Diencephalon (tissue), 1 donor: ENCODE measurements at places on chromosomes 2 and 18. TPM values are rescaled to one million over a fixed set of nuclear protein-coding genes. Genes with fewer than 3 reads are reported as not detected.

Gene IL1F10
- not detected for total RNA-seq

Gene NXPH2
- 19.4 TPM for total RNA-seq

Gene FAM237A
- 0.46 TPM for total RNA-seq

Gene EMILIN2
- total RNA-seq = 1.8 TPM

Gene TDRD15
- total RNA-seq = under 0.01 TPM

Gene GAL3ST2
- 0.69 TPM for total RNA-seq

Gene CAPN14
- 0.69 TPM for total RNA-seq

Gene CNGA3
- 6.0 TPM for total RNA-seq

Gene HOXD3
- total RNA-seq = not detected

Gene GALNT13
- 37.8 TPM for total RNA-seq

Gene COL3A1
- 109 TPM for total RNA-seq

Gene SH3BP4
- 20.5 TPM for total RNA-seq

Gene TSPYL6
- 0.23 TPM for total RNA-seq

Gene ANKAR
- total RNA-seq = 42.7 TPM

Gene SLC23A3
- total RNA-seq = 0.23 TPM

Gene TXNDC2
- total RNA-seq = not detected

Gene CDH2
- total RNA-seq = 216 TPM

Gene IL1RL2
- 1.6 TPM for total RNA-seq

Gene GREB1
- 15.0 TPM for total RNA-seq

Gene NAT8
- total RNA-seq = not detected

Gene RAB6C
- total RNA-seq = 2.5 TPM

Gene SP140
- total RNA-seq = 2.1 TPM

Gene SPATA3
- not detected for total RNA-seq

Gene CHST9
- 7.2 TPM for total RNA-seq

Gene DPP4
- 0.46 TPM for total RNA-seq

Gene PCARE
- total RNA-seq = 0.23 TPM

Gene PLEKHH2
- 7.6 TPM for total RNA-seq

Gene SERPINB10
- 0.46 TPM for total RNA-seq

Gene CCDC178
- 2.3 TPM for total RNA-seq

Gene IL36A
- total RNA-seq = not detected

Gene SPR
- total RNA-seq = 2.5 TPM

Gene CRYGC
- total RNA-seq = not detected

Gene TUBA4B
- 1.2 TPM for total RNA-seq

Gene CTNNA2
- total RNA-seq = 291 TPM

Gene IGFBP2
- total RNA-seq = 98.7 TPM

Gene CD226
- 1.8 TPM for total RNA-seq

Gene TNFAIP6
- 1.2 TPM for total RNA-seq

Gene PRSS56
- total RNA-seq = 1.6 TPM
